HCEC 1CT (cell line): ENCODE measurements at places on chromosomes 2 and 18.

GRCh38 chr2:156429211-156429610, 7.0 kb upstream of the GPD2 start:
- DNase-seq = no peak

DNA sequence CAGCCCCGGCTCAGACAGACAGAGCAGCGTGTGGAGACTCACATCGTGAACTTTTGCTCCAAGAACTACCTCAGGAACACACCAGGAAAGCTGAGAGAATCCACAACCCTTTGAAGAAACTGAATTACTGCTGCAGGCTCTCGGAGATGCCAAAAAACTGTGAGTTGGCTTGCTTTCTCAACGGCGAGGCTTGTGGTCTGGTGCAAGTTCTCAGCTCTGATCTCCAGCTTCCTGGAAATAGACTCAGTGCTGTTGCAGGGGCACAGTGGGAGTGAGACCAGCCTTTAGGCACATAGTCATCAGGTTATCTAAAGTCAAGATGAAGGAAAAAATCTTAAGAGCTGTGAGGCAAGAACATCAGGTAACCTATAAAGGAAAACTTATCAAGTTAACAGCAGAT, 273.7 kb upstream of the LRATD1 start:
- DNase-seq = no peak

DNA sequence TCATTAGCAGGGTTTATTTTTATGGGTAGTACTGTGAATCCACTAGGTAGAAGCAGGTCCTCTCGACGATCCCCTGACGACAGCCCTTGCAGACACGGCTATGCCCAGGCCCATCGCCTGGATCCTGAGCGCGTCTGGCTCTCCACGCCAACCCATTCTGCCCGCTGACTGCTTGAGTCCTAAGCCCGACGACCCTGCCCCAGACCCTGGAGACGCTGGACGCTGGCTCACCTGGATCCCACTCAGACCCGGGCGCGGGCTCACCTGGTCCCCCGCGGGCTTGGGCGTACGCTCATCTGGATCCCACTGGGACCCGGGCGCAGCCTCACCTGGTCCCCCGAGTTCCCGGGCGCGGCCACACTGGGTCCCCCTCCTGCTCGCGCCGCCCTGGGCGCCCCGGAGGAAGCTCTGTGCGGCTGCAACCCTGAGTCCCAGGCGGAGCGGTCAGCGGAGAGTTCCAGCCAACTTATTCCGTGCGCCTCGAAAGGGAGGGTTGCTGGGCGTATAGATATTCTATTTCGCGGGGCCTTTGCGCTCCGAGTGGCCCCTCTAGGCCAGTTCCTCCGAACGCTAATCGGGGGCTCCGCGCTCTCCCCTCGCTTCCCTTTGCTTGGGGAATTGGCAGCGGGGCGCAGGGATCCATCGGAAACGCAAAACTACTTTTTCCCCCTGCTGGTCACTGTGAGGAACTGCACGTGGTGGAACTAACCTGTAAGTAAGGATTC, 22.4 kb upstream of the RMP24 start:
- DNase-seq = peak; percentile 56

DNA sequence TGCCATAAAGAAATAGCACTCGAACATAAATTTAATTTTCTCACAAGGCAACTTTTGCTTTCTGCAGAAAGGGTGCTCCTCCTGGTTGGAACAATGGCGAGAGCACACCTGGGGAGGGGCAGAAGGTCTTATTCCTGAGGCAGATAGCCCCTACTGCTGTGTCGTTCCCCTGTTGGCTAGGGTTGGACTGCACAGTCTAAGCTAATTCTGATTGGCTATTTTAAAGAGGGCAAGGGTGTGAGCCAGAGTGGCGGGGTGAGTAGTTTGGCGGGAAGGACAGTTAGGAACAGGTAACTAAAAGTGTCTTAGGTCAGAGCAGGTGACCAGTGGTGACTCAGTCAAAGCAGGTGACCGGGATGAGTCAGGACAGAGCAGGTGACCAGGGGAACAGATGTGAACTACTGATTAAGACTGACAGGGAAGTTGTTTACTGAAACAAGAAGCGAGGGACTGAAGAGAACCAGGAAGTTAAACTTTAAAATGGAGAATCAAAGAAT, 49.7 kb upstream of the AGAP1 start:
- no peak for DNase-seq

- DNase-seq = no peak
These were observed 500.6 kb upstream of the MYT1L start for GRCh38 chr2:2831633-2832032.

DNA sequence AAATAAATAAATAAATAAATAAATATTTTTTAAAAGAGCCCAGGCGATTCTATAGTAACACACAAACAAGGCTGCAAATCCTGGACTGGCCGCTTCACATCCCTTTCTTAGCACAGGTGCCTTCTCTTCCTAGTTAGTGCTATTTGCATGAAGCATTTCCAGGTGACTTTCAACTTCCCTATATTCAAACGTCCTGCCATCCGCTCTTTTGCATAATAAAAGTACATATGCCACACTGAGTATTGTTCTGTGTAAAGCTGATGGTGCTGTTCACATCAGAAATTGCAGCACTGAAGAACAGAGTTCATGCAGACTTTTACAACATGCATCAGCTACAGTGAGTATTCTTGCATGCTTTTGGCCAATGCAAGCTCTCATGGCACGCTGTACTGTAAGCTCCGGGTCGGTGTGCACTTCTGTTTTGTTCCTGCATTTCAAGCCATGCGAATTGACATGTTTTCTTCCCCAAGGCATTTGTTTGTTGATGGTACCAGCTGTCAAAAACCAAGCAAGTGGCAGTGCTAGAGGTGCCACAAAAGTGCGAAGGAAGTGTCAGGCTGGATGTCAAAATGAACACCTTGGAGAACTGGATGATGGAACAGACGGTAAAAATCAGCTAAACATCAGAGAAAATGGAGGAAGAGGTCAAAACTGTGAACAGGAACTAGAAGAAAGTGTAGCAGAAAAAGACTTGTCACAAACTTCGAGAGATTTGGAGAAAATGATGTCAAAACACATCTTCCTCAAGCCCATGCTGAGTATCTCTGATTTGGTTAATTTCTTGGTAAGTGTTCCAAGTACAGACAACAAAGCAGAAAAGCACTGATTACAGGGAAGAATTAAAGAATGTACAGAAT, 25.5 kb upstream of the CEP68 start:
- DNase-seq = no peak

- DNase-seq = no peak
These were observed 702.8 kb upstream of the SLC39A10 start for GRCh38 chr2:194954218-194954617.
